Stimulated activated naive CD4-positive, alpha-beta T cell (primary cell): ENCODE measurements at places on chromosomes 5 and 9.

DNA sequence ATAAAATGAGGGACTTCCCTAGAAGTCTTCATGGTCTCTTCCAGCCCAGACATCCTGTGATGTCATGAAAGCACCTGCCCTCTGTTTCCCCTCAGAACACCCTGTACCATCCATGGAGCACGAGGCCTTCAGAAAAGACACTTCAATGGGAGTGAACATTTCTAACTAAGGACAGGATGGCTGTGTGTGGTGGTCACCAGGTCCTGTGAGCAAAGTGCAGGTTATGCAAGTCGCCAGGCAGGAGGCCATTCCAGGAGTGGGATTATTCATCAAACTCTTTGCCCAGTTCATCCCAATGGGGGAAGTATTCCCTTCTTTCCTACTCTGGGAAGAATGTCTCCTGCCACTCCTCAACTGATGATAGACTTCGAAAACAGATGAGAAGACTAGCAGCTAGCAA, 80.5 kb downstream of the SLC1A3 start:
- no peak for DNase-seq

- DNase-seq = no peak
Observed at GRCh38 chr5:18333841-18334240, 699.6 kb downstream of the TAF11L14 start.

GRCh38 chr5:72841756-72842535, 25.5 kb downstream of the TNPO1 start:
- no peak for DNase-seq

GRCh38 chr9:17863213-17863883, 284.5 kb downstream of the SH3GL2 start:
- DNase-seq = no peak

- no peak for DNase-seq
Observed at GRCh38 chr5:95142145-95142544, 142.7 kb downstream of the MCTP1 start.

DNA sequence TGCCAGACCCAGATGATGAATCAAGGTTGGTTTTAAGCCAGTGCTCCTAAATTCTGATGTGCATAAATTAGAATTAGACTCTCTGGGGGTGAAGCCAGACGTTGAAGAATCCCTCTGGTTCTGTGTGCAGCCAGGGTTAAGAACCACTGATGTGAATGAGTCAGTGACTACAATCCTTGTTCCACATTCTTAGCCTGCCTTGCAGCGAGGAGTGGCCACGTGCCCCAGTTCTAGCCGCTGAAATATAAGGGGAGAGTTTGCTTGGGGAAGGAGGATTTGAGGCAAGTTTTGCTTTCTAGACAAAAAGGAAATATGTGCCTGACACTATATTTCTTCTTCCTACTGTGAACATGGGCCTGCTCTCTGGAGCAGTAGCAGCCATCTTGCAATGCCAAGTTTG, 34.2 kb upstream of the MSH3 start:
- DNase-seq = no peak

GRCh38 chr9:98022447-98022846, 34.1 kb upstream of the NANS start:
- no peak for DNase-seq

DNA sequence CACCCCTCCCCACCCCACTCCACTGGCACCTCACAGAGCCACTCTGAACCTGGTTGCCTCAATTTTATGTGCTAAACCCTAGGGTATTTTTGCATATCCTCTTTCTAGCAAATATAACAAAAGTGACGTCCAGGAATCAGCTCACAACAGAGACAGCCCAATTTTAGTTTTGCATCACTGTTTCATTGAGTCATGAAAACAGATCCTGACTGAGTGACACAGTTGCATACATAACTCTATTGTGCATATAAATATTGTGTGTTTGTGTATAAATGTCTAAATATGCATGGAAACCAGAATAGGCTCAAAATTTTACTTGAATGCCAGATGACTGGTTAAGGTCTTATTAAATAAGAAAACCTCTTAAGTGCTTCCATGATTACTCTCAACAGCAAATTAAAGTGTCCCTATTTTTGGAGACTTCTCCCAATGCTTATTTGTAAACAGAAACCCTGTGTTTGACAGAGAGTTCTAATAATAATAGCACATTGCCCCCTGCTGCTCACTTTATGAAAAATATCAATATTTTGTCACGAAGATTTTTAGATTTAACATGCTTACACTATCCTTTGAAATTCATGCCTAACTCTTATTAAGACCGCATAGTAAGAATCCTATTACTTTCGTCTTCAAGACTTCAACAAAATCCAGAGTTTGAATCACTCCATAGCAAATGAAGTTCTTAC, 75.5 kb upstream of the PRRC1 start:
- DNase-seq = no peak

- no peak for DNase-seq
Observed at GRCh38 chr9:95841377-95841776, 34.1 kb upstream of the ERCC6L2 start.

DNA sequence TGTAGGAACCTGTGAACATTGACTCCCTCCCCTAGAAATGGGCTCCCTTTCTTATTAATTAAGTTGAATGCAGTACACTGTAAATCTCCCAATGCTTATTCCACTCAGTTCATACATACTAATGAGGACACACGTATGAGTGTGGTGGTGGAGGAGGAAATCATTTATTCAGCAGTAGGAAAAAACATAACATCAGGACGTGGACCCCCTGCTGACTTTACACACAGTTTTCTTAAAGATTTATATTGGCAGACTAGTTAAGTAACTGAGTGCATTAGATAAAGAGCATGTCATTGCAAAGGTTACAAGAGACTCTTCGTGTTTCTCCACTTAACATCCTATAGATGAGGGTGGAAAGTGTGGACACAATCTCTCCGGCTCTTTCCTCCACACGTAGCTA, 37.8 kb upstream of the SEMA6A start:
- no peak for DNase-seq

- no peak for DNase-seq
Observed at GRCh38 chr5:107776922-107777740, 106.4 kb upstream of the EFNA5 start.

DNA sequence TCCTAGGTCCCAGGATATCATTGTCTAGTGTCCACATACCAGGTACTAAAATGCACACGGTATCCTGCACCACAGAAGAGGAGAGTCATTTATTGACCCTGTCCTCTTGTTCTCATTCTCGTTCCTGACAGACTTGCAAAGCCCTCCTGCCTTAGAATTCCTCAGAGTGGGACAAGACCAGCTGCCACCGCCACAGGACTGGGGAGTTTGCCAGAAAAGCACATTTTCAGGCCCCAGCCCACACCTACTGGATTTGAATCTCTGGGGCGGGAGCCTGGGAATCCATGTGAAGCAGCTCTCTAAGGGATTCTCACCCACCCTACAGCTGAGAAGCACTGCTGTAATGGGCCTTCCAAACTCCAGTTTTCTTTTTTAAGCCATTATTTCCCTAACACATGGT, 68.0 kb upstream of the FANCC start:
- no peak for DNase-seq

DNA sequence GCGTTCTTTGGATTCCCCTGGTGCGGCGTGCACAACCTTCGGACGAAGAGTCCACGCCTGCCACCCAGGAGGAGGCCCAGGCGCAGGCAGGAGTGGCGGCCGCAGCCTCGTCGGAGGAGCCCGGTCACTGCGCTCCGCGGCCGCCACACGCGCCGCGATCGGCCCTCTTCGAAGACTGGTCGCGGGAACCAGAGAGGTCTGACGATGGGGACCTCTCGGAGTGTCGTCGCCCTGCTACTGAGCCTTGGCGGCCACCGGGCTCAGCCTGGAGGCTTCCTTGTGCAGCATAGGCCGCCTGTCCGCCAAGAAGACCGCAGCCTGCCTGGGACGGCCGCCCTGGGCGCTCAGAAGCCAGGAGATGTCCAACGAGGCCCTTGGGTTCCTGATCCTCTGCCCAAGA, 112.5 kb upstream of the SELENOP start:
- DNase-seq = no peak

DNA sequence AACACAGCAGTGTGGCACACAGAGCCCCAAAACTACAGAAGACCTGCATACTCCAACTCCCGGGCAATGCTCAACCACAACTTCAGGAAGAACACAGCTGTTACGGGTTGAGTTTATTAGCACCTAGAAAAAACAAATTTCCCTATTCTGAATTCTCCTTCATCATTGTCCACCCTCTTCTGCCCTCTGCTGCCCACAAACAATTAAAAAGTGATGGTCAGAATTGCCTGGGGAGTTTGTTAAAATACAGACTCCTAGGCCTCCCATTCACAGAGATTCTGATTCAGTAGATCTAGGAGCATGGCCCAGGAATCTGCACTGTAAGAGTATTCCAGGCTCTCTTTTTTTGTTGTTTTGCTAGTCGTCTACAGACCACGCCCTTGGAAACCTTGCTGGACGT, 310.6 kb downstream of the NDUFS4 start:
- no peak for DNase-seq

- no peak for DNase-seq
Observed at GRCh38 chr5:100026606-100027005, 508.6 kb upstream of the FAM174A start.

GRCh38 chr5:149445739-149446369, 66.8 kb upstream of the IL17B start:
- DNase-seq = no peak

DNA sequence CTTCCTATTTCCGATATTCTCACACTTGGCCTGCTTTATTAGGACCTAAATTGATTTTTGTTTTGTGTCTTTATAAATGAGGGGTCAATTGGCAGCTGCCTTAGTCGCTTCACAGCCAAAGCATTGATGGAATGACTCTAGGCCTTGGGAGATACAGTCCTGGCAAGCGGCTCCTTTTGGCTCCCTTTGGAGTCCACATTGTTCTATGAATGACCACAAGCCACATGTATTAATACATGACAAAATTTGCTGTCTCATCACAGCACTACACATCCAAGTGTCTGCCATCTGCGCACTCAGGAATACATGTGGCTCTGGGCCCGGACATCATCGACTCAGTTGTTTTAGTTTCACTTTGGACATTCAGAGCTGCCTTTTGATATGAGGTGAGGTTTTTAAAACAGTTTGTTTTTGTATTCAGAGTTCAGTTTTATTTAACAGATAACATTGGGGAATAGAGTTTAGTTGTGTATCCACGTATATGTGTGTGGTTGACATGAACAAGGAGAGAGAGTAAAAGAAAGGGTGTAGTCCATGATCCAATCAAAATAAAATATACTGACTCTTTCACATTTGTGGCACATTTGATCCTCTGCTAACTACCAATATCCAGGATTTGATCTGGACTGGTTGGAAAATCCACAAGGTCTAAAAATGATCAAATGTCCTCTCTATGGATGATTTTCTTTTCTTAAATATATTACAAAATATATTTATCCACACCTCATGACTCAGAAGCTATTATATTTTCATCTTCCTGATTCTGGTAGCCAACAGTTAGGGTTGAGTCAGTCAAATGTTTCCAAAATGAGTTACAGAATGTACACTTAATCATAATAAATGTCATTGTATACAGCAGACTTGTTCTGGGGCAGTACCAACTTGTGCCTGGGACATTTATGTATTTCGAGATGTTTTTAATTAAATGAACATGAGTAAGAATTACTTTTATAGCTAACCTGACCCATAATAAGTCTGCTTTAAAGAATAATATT, 114.0 kb upstream of the MTAP start:
- no peak for DNase-seq

- DNase-seq = no peak
Observed at GRCh38 chr9:116352958-116353357, 199.4 kb downstream of the PAPPA start.

GRCh38 chr9:113436728-113437515, 26.4 kb downstream of the C9orf43 start:
- no peak for DNase-seq

- DNase-seq = peak; percentile 43
Observed at GRCh38 chr5:108728566-108729241, 19.0 kb upstream of the FER start.

DNA sequence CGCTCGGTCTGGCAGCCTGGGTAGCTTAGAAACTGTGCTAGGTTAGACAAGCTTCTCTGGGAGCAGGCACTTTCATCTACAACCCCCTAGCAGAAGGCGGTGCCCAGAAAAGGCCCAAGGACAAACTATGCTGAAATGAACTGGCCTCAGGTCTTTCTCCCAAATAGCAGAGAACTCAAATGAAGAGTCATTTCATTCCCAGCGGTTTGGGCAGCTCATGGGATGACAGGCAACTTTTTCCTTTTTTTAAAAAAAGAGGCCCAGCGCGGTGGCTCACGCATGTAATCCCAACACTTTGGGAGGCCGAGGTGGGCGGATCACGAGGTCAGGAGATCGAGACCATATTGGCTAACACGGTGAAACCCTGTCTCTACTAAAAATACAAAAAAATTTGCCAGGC, 2.5 kb downstream of the RAPGEF1 start:
- DNase-seq = no peak

DNA sequence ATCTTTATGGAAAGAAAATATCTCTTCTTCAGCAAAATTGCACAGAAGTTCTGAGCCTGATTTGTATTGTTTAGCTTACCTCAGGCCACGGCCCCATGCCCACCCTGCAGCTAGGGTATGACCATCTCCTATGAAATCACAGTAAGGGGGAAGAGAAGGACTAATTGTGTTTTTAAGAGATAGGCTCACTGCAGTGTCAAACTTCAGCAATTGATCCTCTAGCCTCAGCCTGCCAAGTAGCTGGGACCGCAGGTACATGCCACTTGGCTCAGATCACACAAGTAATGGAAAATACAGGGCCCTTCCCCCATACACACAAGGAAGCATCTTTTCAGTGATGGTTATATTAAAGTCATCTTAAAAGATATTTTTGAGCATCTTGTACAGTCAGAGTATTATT, 60.0 kb downstream of the DMAC1 start:
- DNase-seq = no peak

DNA sequence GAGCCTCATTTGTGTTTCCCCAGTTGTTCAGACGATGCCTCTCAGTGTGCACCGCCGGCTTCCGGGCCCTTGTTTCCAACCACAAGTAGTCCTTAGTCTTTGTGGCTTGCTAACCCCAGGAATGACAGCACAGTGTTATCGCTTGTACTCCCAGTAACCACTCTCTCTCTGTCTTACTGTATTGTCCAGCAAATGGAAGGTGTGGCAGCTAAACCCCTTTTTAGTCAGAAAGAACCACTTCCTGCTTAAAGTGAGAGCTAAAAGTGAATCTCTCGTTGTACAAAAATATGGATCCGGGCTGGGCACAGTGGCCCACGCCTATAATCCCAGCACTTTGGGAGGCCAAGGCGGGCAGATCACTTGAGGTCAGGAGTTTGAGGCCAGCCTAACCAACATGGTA, 61.3 kb downstream of the ENC1 start:
- DNase-seq = peak; percentile 3

GRCh38 chr9:15286161-15286821, 20.7 kb downstream of the TTC39B start:
- no peak for DNase-seq

- no peak for DNase-seq
Observed at GRCh38 chr5:54388409-54388808, 67.1 kb upstream of the HSPB3 start.
